Hematopoietic multipotent progenitor cell treated with erythropoietin and hydrocortisone succinate and interleukin-3 and kit ligand, for 6 days (in vitro differentiated cells): ENCODE measurements at places on chromosomes 16 and 17.

DNA sequence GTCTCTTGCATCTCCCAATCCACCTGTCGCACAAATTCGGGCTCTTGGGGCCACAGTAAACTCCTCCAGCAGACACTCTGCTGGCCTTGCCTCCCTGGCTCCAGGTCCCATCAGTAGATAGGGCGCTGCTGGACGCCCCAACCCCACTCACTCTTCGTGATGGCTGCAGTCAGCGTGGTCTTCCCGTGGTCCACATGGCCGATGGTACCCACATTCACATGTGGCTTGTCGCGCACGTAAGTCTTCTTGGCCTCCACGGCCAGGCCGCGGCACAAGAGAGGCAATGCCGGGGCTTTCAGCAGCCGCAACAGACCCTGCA is 428 bp downstream of the TUFM start:
- DNase-seq, result peak; percentile 36

DNA sequence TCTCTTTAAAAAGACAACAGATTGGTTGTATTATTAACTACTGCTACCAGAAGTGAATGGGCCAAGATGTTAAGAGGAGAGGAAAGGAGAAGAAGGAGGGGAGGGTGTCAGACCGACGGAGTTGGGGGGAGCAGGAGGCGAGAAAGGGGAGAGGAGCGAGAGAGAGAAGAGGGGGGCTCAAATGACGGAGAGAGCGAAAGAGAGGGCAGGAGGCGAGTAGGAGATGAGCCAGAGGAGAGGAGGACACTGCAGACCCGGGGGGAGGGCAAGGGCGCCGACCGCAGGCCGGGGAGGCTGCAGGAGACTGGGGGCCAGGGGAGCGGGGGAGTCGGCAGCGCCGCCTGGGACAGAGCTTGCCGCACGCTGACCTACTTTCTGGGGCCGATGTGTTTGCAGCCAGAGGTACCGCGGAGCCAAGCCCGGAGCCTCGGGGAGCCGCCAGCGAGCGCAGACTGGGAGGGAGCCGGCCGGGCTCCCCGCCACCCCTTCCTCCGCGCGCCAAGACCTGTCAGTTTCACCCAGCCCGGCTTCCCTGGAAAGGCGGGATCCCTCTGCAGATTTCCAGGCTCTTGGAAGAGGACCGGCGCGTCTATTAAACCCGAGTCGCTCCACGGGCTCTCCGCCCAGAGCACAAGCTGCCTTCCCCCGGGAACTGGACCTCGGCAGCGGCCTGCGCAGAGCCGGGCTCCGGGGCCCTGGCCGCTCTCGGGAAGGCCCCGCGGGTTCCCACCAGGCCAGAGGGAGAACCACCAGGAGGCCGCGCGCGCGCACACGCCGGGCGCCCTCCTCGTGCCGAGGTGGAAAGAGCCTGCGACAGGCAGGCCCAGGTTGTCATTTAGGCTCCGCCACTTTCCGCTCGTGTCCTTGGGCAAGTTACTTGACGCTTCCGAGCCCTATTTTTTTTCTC is 74.6 kb downstream of the CMC2 start:
- DNase-seq, result peak; percentile 27

GRCh38 chr16:51931653-51932052 is 615.3 kb downstream of the TOX3 start:
- no peak for DNase-seq

DNA sequence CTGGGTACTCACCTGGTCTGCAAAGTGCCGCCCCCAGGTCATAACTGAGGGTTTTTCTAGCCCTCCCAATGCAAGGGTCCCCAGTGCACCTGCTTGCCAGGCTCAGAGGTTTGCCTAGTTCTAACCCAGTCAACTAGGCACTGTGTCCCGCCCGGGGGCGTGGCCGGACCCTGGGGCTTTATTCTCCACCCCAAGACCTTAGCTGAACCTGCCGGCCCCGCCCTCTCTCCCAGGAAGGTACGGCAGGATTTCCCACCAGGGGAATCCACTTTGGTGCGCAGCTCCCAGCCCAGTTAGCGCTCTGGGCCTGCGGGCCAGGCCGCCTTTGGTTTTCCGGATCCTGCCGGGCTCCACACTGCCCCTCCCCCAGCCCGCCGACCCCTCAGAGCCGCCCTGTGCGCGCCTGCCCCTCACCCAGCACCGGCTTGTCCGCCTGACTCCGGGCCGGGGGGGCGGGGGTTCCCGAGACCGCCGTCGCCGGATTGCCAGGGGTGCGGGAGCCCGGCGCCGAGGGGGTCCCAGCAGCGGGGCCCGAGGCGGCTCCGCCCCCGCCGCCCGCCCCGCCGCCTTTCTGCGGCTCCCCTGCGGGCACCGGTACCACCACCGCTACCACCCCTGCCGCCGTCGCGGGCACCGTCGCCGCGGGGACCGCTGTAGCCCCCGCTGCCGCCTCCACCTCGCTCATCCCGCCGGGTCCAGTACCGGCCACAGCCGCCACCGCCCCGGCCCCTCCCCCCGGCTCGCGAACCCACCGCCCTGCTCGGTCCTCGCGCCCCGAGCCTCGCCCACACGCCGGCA is 424 bp downstream of the YBX2 start:
- peak; percentile 82 for DNase-seq

GRCh38 chr16:63287401-63287800 is 1251.2 kb upstream of the CDH8 start:
- DNase-seq, result no peak

DNA sequence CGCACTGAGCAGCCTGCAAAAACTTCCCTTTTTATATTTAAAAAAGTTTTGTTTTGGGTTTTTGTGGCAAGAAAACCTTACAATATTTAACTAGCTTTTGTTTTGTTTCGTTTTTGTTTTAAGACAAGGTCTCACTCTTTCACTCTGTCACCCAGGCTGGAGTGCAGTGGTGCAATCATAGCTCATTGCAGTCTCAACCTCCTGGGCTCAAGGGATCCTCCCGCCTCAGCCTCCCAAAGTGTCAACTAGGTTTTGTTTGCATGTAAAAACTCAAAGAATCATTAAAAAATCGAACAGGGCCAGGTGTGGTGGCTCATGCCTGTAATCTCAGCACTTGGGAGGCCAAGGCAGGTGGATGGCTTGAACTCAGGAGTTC is 77.9 kb upstream of the FA2H start:
- no peak for DNase-seq

- DNase-seq, result peak; percentile 58
Measured at GRCh38 chr17:68089881-68090280, 54.3 kb downstream of the KPNA2 start.

DNA sequence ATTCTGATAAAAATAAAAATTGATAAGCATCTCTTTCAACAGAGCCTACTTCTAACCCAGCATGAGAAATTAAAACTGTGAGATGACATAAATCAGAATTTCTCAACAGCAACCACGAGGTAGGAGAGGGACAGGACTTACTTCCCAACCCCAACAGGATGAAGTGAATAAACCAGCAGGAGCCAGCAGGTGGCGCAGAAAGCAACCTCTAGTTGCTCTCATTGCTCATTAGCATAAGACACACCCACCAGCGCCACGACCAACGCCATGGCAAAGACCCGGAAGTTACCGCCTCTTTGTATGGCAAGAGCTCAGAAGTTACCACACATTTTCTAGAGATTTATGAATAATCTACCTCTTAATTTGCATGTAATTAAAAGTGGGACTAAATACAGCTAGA is 189.4 kb upstream of the CDH8 start:
- DNase-seq, result peak; percentile 88

GRCh38 chr17:51046514-51047384 is 73.9 kb downstream of the SPAG9 start:
- DNase-seq, result peak; percentile 63

GRCh38 chr17:79952901-79953300 is 82.8 kb downstream of the TBC1D16 start:
- no peak for DNase-seq

- DNase-seq, result no peak
Measured at GRCh38 chr17:78415821-78416711, 37.6 kb downstream of the PGS1 start.

GRCh38 chr17:55002458-55002857 is 33.9 kb downstream of the STXBP4 start:
- no peak for DNase-seq

- peak; percentile 40 for DNase-seq
Measured at GRCh38 chr17:44628243-44629188, 27.8 kb upstream of the MEIOC start.

GRCh38 chr17:51890710-51891109 is 267.8 kb downstream of the CA10 start:
- no peak for DNase-seq

- no peak for DNase-seq
Measured at GRCh38 chr17:79977708-79978547, 57.7 kb downstream of the TBC1D16 start.

DNA sequence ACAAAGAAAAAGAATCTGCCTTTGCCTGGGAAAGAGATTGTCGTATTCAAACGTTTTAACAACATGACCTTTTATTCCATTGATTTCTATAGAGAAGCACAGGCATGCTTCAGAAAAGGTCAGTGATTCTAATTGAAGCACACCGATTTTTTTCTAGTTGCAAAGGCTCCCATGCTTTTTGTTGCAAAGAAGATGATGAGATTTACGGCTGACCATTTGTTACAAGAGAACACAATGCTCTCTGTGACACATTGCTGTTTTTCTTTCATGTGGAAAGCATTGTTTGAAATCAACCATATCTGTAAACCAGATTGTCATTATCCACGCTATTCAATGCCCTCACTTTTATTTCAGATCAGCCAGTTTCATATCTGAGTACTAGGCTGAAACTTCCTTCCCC is 99.8 kb downstream of the NLK start:
- no peak for DNase-seq

- DNase-seq, result no peak
Measured at GRCh38 chr16:78133919-78134318, 34.5 kb downstream of the WWOX start.

DNA sequence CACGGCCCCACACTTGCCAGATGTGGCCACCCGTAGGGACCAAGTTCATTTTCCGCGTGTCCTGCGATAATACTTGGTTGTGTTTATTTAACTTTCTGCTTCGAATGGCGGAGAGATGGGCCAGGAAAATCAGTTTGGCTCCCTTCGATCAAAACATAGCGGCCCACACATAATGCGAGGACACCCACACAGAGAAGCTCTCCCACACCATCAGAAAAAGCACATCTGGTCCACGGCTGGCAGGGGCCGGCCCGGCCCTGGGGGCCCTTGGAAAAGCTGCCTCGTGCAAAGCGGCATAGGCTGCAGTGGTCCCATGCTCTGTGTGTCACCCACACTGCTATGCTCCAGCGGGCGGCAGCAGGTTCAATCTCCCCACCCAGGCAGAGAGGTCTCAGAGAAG is 46.9 kb downstream of the ZNF423 start:
- DNase-seq, result no peak

- no peak for DNase-seq
Measured at GRCh38 chr16:67917140-67917851, 14.4 kb downstream of the CTRL start.

DNA sequence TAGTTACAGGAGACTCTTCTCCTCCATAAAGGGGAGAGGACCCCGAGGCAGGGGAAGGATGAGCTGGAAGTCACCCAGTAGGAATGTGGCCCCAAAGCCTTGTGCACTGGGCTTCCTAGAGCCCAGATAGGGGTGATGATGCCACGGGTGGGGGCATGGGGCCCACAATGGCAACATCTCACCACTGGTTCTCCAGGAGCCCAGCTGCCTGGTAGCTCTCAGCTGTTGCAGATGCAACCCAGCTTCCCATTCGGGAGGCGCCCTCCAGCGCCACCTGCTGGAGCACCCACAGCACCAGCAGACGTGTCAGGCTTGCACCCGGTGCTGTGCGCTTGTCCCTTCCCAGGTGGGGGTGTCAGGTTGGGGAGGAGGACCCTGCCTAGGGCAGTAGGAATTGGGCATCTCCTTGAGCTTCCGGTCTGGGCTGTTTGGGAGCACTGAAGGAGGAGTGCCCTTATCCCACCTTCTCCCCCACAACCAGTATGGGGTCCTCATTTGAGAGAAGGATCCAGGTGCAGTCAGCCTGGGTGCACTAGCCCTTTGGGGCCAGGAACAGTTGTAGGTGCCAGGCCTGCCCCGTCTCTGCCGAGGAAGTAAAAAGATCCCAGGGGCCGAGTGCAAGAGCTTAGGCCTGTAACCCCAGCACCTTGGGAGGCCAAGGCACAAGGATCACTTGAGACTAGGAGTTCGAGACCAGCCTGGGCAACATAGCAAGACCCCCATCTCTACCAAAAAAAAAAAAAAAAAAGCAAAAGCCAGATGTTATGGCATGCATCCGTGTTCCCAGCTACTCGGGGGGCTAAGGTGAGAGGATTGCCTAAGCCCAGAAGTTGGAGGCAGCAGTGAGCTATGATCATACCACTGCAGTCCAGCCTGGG is 14.4 kb downstream of the CDIPT start:
- peak; percentile 85 for DNase-seq
